ENCODE measurements at places on chromosomes 3 and 15. TPM values are rescaled to one million over a fixed set of nuclear protein-coding genes. Genes with fewer than 3 reads are reported as not detected.
A peak's percentile ranks its signal among the peaks of the same experiment; 100 is the strongest.

DNA sequence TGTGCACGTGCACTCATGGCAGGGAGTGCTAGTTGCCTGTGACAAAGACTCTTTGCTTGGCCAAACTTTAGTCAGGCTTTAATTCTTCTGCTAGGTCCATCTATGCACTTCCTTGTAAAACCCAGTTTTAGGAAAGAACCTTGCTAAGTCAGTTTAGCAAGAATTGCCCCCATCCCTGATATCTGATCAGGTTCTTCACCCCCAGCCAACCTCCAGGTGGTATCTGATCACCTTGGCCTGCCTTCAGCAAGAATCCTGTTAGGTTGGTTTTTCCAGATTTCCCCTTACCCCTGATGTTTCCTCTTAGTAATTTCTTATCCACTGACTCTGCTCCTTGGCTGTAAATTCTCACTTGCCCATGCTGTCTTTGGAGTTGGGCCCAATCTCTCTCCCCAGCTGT lies 8.4 kb downstream of the HSPBAP1 start:
- no peak for DNase-seq

DNA sequence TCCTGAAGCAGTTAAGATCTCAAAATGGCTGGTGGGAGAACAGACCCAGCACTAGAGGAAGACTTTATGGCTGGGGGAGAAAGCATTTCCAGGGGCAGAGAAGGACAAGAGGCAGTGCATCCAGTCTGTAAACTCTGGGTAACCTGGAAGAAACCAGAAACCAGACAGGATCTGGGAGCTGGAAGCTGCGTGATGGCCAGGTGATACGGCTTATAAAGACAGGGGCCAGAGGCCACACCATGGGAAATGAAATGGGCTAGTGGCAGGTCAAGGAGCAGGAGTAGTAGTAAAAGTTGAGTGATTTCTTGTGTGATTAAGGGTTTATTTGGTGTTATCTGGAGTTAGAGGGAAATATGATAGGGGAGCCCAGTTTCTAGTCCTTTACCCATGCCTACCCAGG lies 144.7 kb upstream of the ARRDC4 start:
- no peak for DNase-seq

DNA sequence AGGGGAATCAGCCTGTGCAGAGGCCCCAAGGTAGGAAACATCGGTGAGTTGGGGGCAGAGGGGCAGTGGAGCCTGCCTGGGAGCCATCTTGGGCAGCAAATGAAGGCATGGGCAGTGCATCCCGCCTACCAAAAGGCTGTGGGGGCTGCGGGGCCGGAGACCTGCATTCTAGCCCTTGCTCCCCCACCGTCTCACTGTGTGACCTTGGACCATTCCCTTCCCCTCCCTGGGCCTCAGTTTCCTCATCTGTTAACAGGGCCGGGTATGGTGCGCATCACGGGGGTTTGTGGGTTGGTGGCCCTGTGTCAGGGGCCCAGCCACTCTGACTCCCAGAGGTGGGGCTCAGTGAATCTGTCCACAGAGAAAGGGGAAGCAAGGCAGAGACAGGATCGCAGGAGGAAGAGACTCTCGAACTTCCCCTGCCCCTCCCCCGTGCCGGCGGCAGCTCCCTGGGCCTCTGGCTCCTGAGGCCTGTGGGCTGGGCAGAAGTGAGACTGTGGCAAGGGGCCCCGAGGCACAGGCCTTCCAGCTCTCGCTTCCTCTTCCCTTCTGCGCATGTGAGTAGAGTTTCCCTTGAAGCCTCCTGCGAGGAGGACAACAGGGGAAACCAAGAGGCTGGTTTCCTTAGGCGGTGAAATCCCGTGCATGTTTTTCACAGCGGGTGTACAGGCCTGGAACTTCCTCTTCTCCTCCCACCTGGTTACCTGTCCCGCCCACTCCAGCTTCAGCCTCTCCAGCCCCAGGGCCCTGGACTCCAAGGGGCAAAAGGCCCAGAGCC lies 42.9 kb downstream of the IDH2 start:
- DNase-seq = peak; percentile 51

- no peak for DNase-seq
Measured at GRCh38 chr15:75961331-75961730, 50.9 kb downstream of the NRG4 start.

DNA sequence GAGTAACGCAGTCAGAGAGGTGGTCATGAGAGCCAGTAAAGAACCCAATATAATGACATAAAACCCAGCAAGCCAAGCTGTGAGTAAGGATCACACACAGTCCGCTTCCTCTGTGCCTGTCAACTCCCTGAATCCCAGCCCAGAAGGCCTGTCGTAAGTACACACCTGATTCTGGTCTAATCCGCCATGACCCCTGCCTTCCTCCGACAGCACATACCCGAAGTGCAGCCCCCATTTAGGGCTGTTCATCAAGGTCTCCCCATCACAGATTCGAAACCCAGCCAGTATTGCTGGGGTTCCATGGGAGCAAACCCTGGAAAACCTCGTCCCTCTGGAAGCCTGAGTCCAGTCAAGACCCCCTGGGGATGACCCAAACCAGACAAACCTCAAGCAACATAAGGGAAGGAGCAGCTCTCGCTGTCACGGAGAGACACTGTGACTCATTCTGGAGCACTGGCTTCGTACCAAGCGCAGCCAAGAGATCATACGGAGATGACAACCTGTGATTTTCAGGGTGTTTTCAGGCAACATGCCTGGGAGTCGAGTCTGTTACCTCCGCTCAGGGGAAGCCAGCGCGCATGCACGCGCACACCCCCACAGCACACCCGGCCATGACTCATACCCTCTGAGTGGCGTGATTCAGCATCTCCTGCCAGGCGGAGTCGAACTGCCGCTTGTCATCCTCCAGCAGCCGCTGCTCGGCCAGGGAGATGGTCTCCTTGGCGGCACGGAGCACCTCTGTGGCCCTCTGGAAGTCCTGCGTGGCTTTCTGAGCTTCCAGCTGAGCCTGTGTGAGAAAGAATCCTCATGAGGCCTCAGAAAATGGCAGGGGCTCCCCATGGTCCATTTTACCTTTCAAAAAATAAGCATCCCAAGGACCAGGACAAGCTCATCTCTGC lies 63.0 kb downstream of the SH3BP5 start:
- DNase-seq = peak; percentile 83

DNA sequence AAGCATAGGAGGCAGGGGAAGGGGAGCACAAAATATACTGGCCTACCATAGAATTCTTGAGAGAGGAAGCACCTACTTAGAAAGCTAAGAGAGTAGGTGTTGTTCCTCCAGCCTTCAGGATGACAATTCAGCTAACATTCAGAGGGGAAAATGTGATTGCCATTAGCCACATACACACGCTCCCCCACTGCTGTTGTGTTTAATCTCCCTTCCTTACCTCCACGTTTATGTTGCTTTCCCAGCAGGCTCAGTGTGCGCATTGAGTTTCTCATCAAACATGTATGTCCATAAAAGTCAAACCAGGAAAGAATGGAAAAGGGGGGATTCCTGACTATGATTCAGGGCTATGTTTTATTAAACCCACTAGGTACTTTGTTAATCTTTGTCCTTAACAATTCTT lies 145.2 kb upstream of the CHRM5 start:
- DNase-seq = no peak

- no peak for DNase-seq
Measured at GRCh38 chr3:81242871-81243270, 518.6 kb downstream of the GBE1 start.

DNA sequence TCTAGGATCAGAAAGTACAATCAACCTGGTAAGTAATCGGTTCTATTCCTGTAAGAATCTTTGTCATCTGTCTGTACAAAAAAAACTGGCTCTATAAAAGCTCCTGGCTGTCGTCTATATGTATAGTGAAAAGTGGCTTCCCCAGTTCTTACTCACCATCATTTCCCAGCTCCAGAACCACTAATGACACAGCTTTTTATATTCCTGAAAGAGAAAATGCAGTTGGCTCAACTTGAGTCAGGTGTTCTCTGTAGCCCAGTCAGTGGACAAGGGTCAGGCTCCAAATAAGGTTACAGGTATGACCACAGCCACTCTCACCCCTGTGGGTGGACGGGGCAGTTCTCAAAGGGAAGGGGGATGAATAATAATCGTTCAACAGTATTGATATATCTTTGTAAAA lies 85.1 kb downstream of the AP4E1 start:
- no peak for DNase-seq

DNA sequence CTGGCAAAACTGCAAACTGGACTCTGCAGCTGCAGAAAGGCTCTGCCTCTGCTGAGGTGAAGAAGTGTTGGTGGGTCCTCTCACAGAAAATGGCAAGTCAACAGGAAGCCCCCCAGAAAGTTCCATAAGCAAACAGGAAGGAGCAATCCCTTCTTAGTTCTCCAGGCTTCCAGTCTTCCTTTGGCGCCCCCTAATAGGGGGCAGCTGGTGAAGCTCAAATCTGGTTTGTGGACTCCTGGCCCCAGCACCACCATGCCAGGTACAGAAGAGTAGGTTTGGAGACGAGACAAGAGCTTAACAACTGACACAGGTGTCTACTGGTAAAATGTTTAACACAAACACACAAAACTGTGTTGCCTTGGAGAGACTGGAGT lies 35.5 kb downstream of the LEO1 start:
- no peak for DNase-seq

DNA sequence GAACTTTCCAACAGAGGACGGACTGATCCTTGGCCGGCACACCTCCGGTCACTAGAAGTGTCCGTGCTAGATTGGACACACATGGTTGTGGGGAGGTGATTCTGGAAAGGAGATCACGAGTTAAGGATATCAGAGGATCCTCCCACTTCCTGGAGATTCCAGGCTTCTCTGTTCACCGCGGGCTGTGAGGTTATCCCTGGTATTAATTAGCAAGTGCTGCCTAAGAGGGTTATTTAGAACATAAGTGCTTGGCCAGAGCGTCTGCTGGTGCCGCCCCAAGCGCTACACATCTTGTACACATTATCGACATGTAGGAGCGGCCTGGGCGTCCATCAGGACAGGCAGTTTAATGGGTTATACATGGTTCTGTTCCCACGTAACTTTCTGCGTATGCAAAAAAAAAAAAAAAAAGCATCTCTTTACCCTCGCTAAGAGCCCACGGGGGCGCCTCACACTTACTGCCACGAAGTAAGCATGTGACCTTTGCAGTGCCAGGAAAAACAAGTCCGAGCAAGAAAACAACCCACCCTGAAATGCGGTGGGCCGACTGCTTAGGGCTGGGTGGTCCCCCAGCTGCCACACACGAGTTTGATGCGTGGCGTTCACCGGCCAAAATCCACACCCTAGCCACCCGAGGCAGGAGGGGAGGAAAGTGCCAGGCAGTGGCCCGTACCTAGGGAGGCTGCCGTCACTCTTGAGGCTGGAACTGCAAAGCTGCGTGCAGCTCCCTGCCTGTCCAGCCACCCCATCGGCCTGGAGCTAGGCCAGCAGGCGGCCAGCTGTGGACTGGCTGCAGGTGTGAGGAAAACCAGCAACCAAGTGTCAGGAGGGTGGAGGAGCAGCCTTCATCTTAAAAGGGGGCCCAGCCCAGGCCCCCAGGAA lies 78.0 kb downstream of the CPN2 start:
- no peak for DNase-seq

- DNase-seq = no peak
Measured at GRCh38 chr3:45414823-45415222, 26.4 kb downstream of the LARS2 start.

DNA sequence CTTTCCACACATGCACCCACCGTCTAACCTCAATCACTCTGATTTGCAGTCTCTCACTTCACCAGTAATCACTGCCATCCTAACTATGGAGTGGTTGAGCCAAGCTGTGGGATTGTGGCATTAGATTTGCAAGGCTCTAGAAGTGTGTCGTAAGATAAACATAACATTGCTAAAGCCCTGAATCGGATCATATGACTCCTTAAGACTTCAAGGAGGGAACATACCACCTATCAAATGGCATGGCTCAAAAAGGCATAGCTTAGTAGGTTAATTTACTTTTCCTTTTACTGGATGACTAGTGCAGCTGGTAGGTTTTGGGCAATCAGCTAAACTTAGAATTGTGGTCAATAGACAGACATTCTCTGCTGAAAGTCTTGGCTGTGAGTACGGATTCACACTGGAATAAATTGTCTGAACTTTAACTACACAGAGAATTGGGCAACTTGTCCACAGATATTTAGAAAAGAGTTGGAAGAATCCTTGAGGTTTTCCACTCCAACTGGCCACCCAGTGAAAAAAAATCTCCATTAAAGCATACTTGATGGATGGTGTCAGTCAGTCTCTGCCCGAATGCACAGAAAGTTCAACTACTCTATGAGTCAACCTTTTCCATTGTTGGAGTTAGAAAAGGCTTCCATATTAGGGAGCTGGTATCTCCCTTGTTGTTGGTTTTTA lies 476.7 kb upstream of the CBLB start:
- no peak for DNase-seq

DNA sequence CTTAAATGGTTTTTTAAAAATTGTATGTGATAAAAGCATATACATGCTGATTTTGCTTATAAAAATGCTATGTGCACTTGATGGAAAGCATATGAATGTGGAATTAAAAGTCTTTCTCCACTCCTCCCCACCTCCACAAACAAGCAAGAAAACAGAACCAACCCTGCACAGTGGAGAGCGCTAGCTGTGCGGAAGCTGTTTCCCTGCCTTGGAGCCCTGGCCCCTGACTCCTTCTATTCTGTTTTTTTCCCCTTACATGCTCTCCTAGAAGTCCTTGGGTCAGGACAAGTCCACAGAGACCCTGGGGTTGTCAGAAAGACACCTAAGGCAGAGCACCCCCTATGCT lies 64.2 kb downstream of the BOC start:
- no peak for DNase-seq

DNA sequence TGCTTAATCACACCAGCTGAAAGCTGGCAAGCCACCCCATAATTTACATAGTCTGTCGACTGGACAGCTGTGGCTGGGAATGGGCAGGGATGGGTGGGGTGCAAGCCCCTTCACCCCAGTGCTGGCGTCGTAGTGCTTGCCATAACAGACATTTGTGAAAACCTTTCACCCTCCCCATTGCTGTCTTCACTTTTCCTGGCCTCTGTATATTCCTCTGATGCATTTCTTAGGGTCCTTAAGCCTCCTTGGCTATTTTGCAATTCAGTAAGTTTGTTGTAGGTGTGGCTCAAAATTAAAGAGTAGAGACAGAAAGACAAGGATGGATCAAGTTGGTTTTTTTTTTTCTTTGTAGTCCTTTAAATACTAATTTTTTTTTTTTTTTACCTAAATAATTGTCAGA lies 383.3 kb upstream of the MCTP2 start:
- no peak for DNase-seq

DNA sequence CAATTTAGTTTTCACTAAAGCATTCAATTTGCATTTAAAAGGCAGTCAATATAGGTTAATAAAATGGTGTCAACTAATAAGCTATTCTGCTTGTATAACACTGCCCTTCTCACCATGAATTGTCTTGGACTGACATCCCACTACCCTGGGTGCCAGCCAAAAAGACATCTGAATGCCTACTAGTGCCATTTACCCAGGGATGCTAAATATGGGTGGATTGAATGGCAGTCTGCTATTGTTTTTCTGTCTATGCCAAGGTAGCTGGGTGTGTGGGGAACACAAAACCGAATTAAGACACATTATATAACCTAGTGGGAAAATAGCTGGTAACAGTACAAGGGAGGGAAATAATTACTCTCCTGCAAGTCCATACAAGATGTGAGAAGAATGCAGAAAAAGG lies 240.0 kb upstream of the CFAP20DC start:
- DNase-seq = no peak

IQCH gene
- total RNA-seq = 0.60 TPM

CCR3 gene
- total RNA-seq = not detected

TTLL13 gene
- 1.1 TPM for total RNA-seq

RTP1 gene
- total RNA-seq = not detected

PAQR5 gene
- not detected for total RNA-seq
